NCI-H82 (cell line): ENCODE measurements at places on chromosomes 16 and 17.

DNA sequence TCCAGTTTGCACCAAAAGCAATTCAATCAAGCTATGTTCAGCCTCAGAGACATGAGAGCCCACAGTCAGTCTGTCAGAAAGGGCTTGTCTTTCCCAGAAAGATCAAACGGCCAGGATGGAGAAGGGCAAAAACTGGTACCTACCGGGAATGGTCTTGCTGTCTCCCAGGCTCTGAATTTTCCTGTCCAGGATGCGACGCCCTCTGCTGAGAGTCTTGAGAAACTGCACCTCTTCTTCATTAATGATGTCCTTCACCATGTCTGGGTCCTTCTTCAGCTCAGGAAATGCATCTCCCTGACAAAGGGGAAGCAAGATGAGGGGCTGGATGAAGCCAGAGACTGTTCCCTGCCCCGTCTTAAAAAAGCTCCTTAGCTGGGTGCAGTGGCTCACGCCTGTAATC, 15.8 kb upstream of the EXOSC6 start:
- peak; percentile 71 for DNase-seq

DNA sequence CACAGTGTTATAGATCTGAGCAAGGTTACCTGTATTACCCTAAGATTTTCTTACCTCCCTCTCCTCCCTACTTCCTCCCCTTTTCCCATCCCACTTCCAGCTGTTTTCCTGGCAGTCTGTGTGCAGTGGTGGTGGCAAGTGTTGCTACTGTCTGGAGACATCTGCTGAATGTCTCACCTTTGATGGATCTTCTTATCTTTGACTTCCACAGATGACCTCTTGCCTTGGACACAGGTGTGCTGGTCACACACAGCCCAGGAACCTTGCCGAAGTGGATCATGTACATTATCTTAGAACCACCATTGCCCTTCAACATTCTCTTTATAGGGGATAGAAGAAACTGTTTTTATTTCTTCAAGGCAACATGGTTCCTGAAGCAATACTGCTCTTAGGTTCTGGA, 245.1 kb downstream of the UTP18 start:
- DNase-seq, result no peak

DNA sequence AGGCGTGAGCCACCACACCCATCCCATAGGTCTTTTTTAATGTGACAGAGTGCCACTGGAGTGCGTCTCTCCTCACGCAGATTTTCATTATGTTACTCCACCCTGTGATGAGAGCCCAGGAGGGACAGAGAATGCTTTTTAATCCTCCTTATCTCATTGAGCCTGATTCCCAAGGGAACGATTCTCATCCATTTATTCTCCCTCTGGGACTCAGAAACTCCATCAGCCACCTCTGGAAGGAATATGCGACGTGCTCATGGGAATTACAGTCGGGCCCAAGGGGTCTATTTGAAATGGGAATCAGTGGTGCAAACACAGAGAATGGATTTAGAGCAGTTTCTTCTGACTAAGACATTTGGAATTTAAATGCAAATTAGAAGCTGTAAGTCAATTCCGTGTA, 155.9 kb upstream of the HSBP1 start:
- peak; percentile 98 for DNase-seq

GRCh38 chr17:17887752-17888304, 51.0 kb upstream of the SREBF1 start:
- no peak for DNase-seq

DNA sequence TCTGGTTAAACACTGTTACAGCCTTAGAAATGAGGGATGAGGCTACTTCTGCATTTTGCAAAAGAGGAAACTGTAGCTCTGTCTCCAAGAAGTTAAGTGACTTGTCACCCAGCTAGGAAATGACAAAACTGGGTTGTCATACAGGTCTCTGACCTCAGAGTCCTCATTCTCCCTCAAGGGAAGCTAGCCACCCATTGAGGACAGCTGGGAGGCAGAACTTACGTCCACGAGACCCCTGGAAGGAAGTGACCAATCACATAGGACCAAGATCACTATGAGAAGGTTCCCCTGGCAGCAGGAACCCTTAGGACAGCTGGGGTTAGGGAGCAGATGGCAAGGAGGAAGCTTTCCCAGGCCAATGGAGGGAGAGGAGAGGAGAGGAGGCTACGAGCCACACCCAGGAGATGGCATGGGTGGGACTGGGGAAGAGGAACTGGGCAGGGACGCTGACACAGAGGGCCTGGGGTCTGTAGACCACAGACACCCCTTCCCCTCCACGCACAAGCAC, 11.2 kb downstream of the METTL22 start:
- no peak for DNase-seq

- DNase-seq, result no peak
Measured at GRCh38 chr16:83453977-83454376, 353.8 kb upstream of the HSBP1 start.

DNA sequence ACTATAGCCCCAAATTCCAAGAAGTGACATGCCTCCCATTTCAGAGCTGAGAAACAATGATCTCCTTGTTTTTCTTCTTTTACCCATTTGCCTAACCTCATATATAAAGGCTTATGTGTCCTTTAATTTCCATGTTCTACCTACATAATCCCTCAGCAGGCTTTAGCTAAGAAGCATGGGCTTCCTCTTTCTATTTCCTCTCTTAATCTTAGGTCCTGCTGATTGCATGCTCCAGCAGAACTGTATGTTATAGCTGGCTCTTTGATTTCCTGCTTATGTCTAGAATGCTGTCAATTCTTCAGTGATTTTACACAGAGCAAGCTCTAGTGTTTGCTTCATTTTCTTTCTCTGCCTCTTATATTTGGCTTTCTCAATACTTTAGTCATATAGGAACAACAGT, 151.7 kb upstream of the COX10 start:
- no peak for DNase-seq

DNA sequence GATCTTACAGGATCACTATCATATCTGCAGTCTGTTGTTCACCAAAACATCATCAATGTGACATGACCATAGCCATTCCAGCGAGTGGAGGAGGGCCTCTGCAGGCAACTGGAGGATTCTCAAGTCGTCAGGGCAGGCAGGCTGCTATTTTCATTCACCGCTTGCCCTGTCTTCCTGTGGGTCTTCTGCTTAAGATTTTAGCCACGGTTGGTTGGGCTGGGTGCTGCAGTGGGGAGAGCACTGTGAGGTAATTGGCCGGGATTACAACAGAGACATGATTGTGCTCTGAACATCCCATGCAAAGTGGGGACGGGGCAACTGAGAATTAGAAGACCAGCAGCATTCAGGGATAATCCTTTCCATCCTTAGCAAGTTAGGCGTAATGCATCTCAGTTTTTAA, 245.9 kb downstream of the CPPED1 start:
- DNase-seq, result no peak

DNA sequence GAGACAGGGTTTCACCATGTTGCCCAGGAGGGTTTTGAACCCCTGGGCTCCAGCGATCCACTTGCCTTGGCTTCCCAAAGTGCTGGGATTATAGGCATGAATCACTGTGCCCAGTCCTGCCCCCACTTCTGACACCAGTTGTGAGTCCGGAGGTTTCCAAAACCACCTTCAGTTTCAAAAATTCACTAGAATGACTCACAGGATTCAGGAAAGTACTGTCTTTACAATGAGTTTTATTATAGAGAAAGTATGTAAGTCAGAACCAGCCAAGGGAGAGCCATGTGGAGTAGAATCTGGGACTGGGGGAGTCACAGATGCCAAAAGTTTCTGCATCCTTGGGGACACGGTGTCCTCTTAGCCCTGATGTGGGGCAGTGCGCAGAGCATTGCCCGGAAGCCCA, 55.1 kb downstream of the PLD6 start:
- no peak for DNase-seq

- peak; percentile 41 for DNase-seq
Measured at GRCh38 chr17:42422958-42423712, at the start of gene CAVIN1. TSS of gene CAVIN1 (minus strand) at chr17:42423256. CDS start at chr17:42423097, 159 bp downstream.

DNA sequence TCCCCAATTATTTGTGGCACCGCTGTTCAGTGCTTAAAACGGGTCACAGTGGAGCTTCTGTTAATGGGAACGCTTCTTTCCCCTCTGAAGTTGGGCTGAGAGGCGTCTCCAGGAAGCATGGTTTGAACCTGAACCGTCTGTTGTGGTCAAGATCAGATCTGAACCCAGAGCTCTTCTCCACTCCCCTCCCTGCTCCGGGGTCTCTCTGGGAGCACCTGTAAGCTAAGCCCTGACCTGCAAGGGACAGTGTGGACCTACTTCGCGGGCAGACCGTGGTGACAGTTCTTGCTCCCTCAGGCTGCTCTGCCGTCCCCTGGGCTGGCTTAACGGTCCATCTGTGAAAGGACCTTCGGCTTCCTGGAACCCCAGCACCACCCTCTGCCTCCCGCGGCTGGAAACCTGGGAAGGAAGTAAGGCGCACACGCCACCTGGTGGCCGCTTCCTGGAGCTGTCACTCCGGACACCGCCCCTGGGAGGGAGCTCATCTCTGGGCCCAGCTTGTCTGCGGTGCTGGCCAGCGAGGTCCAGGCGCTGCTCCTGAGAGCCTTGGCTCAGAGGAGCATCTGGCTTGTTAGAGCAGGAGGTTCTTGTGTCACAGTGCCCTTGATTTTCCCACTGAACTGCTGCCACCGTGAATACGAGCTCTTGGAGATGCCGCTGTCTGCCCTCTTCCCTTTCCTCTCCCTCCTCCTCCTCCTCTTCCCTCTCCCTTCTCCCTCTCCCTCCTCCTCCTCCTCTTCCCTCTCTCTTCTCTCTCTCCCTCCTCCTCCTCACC, 518.5 kb upstream of the EEF2KMT start:
- DNase-seq, result peak; percentile 95

DNA sequence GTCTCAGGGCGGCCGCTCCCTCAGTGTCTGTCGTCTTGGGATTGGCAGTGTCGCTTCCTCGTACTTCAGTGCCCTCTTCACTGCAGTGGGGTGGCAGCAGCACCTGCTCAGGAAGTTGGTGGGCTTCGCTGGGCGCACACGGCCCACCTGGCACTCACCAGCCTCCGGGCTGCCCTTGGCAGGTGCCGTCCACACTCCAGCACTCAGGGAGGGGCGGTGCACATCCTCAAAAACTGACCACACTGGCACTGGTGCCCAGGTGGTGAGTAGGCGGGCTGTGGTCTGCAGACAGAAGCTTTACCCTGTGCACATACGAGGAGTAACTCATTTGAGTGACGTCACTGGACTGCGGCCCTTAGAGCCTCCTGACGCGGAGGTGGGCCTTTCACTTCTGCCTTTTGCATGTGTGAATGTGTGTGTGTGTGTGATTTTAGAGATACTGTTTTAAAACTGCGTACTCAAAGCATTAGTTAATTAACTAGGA, 94.6 kb downstream of the BANP start:
- DNase-seq, result no peak

- no peak for DNase-seq
Measured at GRCh38 chr16:89437991-89438390, 52.4 kb downstream of the ANKRD11 start.

DNA sequence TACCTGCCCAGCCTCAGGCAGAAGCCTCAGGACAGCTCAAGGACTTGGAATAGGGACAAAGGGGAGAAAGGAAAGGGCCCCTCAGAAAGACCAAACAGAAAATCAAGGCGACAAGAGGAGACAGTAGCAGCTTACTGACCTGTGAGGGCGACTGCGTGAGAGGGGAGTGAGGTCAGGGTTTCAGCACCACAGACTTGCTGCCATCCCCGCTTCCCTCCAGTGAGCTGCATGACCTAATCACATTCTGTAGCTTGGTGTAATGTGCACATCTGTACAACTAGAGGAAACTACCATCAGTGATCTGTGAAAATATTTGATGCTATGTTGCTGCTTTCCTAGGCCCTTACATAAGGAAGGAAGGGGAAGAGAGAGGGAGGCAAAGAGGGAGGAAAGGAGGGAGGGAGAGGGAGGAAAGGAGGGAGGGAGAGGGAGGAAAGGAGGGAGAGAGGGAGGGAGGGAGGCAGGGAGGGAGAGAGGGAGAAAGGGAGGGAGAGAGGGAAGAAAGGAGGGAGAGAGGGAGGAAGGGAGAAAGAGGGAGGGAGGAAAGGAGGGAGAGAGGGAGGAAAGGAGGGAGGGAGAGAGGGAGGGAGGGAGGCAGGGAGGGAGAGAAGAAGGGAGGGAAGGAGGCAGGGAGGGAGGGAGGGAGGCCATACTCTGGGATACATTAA, 404.9 kb upstream of the CDH5 start:
- no peak for DNase-seq

GRCh38 chr17:79407385-79407784, 203.5 kb downstream of the RBFOX3 start:
- no peak for DNase-seq

- DNase-seq, result no peak
Measured at GRCh38 chr16:28501258-28502232, 5.1 kb downstream of the IL27 start.

DNA sequence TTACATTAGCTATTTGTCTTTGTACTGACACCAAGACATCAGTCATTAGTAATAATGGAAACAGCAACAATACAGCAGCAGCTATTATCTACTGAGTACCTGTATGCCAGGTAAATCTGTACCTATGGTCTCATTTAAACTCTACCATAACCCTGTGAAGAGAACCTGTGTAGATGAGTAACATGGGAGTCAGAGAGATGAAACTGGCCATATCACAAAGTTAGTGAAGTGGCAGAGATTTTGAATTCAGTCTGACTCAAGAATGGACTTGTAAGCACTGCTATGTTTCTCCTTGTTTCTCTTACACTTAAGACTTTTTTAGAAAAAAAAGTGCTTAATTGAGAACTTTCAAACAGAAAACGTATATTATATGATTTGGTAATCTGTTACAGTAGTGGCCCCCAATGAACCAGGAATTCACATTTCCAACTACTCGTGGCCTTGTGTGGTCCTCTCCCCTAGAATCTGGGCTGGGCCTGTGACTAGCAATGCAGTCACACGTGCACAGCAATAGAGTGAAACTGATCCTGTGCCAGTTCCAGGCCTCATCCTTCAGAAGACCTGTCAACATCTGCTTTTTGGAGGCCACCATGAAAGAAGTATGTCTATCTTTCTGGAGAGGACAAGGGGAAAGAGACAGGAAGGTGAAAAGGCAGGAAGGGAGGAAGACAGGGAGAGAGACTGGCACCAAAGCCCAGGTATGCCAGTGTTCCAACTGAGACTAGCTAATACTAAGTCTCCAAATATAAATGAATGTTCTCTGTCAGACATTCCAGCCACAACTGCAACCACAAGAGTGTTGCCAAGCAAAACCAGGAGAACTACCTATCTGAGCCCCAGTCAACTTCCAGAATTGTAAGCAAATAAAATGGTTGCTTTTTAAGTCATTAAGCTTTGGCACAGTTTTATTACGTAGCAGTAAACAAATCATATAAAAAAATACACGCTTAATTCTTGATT, 12.0 kb downstream of the CRLF3 start:
- DNase-seq, result no peak

DNA sequence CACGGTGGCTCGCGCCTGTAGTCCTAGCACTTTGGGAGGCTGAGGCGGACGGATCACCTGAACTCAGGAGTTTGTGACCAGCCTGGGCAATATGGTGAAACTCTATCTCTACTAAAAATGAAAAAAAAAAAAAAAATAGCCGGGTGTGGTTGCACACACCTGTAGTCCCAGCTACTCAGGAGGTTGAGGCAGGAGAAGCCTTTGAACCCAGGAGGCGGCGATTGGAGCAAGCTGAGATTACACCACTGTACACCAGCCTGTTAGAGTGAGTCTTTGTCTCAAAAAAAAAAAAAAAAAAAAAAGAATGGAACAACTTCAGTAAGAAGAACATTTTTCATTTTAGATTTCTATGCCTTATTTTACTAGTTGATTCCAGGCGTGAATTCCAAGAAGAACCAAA, 2.7 kb downstream of the NUP85 start:
- DNase-seq, result no peak
